MV-4-11 (cell line): ENCODE measurements at places on chromosomes 12 and 14.
A peak's percentile ranks its signal among the peaks of the same experiment; 100 is the strongest.

GRCh38 chr12:51393676-51394545, 2.7 kb upstream of the GALNT6 start:
- DNase-seq = peak; percentile 45

- DNase-seq = no peak
Observed at GRCh38 chr12:51632623-51633022, 41.6 kb downstream of the SCN8A start.

DNA sequence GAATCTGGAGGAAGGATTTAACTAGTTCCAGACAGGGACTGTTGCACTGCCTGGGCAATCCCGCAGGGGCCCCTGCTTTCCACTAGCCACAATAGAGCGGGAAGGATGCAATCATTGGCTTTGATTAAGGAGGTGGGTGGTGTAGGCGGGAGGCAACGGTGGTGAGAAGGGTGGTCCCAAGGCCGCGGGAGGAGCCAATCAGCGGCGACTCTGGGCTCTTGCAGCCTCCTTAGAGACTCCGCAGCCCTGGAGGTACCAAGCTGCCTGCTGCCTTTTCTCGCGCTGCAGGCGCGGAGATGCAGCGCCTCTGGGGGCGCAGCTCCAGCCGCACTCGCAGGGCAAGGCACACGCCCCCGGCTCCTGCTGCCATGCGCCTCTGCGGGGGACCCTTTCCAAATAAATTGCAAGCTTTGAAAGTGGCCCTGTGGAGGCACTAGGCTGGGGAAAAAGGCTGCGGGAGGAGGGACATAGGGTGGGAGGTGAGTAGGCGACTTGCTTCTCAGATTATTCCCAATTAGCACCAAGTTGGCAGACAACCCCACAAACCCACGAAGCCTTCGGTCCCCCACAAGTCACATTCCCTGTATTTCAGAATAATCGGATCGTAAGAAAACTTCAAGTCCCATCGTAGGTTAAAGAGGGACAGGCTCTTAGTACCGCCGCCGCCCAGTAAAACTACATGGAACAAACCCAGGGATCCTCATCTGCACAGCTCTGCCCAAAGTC, 858 bp upstream of the KCNA1 start:
- no peak for DNase-seq

DNA sequence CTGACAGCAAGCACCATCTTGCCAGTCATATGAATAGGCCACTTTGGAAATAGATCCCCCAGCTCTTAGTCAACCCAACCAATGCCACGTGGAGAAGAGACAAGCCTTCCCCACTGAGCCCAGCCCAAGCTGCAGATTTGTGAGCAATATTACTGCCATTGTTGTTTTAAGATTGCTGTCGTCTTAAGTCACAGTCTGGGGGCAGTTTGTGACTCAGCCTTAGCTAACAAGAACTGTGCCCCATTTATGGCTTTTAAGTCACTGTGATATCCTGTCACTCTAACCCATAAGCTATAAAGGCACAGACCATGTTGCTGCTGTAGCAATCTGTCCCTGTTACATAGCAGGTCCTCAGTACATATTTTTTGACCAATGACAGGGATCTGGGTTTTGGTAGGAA, 464.2 kb downstream of the MED13L start:
- DNase-seq = no peak

DNA sequence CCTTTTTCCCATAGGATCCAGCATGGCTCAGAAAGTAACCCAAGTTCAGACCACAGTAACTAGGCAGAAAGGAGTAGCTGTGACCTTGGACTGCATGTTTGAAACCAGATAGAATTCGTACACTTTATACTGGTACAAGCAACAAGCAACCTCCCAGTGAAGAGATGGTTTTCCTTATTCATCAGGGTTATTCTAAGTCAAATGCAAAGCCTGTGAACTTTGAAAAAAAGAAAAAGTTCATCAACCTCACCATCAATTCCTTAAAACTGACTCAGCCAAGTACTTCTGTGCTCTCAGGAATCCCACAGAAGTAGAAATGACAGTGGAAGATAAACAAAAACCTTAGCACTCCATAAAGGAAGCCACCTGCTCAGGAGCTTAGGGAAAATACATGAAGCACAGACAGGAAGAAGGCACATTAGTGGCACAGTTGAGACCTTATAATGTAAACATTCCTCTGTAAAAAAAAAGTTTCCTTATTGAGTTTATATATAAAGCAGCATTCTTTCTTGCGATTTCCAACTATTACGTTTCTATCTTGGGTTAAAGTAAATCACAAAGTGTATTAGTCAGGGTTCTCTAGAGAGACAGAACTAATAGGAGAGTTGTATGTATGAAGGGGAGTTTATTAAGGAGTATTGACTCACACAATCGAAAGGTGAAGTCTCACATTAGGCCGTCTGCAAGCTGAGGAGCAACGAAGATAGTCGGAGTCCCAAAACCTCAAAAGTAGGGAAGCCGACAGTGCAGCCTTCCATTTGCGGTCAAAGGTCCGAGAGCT, 398.4 kb downstream of the DAD1 start:
- no peak for DNase-seq

DNA sequence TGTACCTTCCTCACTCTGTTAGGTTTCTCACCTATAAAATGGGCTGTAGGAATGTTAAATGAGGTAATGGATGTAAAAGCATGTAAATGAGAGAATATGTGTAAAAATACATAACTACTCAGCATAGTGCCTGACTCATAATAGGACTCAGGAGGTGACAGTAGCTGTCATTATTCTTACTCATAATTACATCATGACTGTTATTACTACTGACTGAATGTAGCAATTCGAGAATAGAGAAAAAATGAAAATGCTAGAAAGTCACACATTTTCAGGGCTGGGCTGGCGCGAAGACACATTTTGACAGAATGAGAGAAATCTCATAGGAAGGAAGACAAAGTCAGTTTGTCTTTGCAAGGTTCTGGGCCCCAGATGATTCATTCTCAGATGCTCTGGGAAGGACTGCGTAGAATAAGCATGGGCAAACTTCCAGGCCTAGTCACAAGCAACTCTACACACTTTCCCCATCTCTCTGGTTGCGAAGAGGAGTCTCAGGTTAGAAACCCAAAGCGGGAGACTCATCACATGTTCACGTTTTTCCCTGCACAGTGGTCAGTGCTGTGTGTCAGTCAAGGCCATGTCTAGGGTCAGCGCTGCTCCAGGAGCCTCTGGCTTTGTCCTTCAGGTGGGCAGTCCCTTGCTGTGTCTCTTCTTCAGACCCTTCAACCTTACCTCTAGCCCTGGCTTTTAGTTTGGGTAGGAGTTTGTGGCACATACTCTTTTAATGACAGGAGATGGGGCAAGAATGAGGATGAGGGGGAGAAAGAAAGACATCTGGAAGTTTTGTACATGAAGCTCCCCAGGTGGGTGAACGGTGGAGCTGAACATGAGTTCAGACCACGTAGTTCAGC, 8.4 kb downstream of the GPRC5A start:
- DNase-seq = no peak

- no peak for DNase-seq
Observed at GRCh38 chr12:109686523-109686922, 27.1 kb upstream of the FAM222A start.

GRCh38 chr14:94597788-94598187, 14.4 kb upstream of the SERPINA3 start:
- DNase-seq = no peak

GRCh38 chr14:36901861-36902260, 240.2 kb downstream of the PAX9 start:
- DNase-seq = no peak

DNA sequence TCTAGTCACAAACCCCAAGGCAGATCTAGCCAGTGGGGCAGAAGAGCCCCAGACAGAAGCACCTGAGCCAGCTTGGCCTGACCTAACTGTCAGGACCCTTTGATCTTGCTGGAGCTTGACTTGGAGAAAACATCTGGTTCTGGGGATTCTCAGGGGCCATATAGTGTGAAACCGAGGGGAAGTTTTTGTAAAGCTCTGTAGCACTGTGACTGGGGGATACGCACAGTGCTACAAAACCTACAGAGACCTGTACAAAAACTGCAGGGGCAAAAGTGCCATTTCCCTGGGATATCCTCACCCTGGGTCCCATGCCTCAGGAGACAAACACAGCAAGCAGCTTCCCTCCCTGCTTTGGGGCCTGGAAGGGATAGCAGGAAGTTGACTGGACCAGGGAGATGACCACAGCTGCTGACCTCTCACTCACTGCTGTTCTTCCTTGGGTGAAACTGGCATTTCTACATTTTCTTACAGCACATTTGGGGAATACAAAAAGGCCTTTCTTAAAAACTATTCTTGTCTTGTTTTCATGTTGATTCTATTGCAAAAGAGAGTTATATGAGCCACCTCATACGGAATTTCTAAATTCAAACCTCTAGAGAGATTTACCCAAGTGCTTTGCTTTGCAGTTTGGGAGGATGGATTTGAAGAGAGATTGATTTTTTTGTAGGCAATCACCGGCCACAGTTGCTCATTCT, 140.0 kb downstream of the DAD1 start:
- peak; percentile 7 for DNase-seq

GRCh38 chr12:47744005-47744651, 14.6 kb downstream of the RAPGEF3 start:
- no peak for DNase-seq

DNA sequence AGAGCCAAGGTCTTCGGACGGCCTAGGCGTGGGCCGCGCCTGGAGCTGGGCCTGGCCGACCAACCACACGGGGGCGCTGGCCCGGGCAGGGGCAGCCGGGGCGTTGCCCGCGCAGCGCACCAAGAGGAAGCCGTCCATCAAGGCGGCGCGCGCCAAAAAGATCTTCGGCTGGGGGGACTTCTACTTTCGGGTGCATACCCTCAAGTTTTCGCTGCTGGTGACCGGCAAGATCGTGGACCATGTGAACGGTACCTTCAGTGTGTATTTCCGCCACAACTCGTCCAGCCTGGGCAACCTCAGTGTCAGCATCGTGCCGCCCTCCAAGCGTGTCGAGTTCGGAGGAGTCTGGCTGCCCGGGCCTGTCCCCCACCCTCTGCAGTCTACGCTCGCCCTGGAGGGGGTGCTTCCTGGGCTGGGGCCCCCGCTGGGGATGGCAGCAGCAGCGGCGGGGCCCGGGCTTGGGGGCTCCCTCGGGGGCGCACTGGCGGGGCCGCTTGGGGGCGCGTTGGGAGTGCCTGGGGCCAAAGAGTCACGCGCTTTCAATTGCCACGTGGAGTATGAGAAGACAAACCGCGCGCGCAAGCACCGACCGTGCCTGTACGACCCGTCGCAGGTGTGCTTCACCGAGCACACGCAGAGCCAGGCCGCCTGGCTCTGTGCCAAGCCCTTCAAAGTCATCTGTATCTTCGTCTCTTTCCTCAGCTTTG, 4.4 kb upstream of the SHMT2 start:
- DNase-seq = no peak

DNA sequence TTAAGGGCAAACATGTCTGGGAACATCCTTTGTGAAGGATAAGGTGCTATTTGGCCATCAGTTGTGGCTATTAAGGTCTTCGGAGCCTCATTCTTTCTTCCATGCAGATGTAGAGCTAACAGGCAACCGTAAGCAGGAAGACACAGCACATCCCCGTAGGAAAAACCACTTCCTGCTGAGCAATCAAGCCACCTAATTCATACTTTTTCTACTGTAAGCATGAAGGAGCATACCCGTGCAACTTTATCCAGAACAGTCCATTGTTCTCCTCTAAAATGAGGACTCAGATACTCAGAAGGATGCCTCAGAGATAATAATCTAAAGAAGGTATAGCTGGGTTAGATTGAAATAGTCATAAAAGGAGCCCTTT, 232.0 kb downstream of the PPM1H start:
- DNase-seq = no peak

DNA sequence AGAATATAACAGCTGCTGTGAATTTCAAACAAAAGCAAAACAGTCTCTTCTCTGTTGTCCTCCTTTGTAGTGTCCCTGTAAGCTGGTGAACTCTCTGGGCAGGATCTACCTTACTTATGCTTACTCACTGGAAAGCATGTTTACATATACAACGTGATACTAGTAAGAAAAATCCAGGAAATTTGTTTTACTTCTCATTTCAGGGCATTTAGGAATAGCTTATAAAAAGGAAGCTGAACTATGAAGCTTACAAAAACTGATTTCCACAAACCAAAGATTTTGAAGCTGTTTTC, 311.0 kb downstream of the NOVA1 start:
- no peak for DNase-seq

DNA sequence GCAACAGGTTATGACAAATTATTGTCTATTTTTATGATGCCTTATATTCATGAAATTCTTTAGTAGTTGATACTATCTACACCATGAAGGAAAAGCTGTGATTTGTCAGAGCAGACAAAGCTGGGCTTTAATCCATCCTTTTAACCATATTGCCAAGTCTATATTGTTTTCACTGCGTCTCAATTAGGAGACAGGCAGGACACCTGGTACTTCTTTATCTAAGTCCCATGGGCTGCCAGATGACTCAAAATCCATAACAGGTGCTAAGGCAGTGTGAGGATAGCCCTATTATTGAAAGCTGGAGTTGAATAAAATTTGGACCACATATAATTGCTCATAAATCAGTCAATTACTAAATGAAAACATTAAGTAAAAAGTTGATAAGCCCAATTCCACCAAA, 22.6 kb downstream of the INSM2 start:
- no peak for DNase-seq

DNA sequence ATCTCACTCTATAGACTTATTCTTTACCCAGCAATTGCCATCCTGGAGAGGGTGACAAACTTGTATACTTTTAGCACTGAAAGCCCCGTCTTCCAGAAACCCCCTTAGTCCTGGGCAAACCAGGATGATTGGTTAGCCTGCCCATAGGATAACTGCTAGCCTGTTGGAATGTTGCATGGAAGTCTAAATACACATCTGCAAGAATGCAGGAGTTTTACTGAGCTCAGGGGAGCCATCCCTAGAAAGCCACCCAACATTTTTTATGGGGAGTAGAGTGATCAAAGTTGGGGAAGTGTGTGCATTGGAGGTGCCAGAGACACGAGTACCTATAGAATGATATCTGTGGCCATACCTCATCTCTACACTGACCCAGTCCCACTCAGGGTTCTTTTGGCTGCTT, 155.7 kb downstream of the NRXN3 start:
- no peak for DNase-seq

GRCh38 chr12:24111616-24112015, 162.1 kb upstream of the SOX5 start:
- no peak for DNase-seq

GRCh38 chr12:111215881-111216280, 153.0 kb downstream of the PHETA1 start:
- DNase-seq = no peak

DNA sequence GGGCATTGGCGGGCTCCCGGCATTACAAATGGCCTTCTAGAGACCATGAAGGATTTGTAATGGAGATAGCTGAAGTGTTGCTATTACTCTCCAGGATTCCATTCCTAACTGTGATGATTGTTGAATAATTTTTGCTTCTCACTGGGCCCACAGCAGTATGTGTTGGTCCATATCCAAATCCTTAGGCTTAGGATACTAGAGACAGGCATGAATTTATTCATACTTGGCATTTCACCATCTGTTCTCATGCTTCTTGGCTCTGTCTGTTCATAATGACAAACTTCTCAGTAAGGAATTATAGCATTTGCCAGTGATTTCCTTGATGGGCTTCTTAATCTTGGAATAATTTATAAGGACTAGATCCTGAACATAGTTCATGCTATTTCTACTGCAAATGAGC, 832.9 kb downstream of the C12orf50 start:
- DNase-seq = no peak
